Esophagus squamous epithelium (tissue), 5 donors: ENCODE measurements at places on chromosomes 16 and 17.

- no peak for DNase-seq
Observed at GRCh38 chr17:61106354-61106753, 293.3 kb upstream of the TBX2 start.

DNA sequence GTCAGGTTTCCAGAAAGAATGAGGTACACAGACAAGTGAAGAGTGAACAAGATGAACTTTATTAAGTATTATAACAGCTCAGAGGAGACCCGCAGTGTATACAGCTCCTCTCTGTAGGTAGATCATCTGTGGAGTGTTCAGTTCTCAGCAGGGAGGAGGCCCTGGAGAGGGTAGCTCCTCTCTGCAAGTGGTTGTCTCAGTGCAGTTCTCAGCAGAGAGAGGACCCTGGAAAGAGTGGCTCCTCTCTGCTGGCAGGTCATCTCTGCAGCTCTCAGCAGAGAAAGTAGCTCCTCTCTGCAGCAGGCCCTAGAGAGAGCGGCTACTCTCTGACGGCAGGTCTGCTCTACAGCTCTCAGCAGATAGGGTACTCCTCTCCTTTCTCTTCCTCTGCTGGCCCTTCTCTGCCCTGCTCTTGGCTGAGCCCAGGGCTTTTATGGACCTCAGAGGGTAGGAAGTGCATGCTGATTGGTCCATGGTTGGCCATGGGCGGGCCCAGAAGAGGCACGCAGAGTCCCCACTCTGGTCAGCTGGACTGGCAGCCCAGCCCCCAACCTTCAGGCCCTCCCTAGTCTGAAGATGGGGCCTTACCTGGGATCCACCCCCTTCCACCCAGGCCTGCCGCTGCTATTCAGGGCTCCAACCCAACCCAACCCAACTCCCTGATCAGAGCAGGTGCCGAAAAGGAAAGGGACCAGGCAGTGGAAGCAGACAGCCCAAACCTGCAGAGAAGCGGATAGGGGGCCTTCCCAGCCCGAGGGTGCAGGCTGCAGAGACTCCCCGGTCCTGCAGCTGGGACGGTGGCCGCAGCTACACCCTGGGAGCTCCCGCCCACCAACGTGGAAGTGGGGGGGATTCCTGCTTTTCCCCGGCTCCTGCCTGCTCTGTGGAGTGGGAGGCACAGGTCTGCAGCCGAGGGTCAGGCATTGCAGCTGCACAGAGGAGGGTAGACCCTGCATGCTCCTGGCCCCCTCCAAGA lies 18.5 kb upstream of the DNAJA2 start:
- no peak for DNase-seq

GRCh38 chr17:17089796-17090641 lies 47.8 kb downstream of the MPRIP start:
- no peak for DNase-seq

DNA sequence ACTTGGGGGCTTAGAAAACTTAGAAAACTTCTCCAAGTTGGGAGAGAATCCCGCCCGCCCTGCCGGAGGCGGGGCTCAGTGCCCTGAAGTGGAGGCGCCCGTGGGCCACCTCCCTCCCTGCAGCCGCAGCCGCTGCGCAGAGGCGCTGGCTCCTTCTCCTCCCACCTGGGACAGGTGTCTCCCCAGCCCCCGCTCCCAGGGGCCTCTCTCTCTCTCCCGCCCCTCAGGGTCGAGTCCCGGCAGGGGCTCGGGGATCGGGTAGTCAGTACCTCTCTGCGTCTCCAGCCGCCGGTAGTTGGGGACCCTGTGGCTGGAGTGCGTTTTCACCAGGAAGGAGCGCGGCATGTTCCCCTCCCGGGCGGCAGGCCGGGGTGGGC lies 257 bp downstream of the SNAI3 start:
- DNase-seq: no peak

DNA sequence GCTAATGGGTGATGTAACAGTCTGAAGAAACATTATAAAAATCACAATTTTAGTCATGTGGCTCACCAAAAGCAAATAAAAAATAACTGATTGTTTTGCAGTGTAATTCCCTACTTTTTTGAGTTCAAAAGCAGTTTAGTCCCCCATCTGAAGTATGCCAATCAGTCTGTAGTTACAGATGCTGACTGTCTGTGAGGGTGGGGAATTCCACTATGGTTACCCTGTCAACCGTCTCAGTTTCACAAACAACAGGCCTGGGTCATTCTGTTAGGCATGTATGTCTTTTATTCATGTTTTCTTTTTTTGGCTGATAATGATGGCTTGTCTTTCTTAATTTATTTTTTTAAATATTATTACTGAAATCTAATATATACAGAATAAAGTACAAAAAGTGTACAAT lies 69.3 kb downstream of the STXBP4 start:
- DNase-seq: no peak

- no peak for DNase-seq
Observed at GRCh38 chr16:78437352-78437968, 338.0 kb downstream of the WWOX start.

GRCh38 chr17:73841431-73842060 lies 197.3 kb upstream of the SDK2 start:
- DNase-seq: no peak

GRCh38 chr17:40361063-40361924 lies 3.2 kb downstream of the GJD3 start:
- DNase-seq: no peak

DNA sequence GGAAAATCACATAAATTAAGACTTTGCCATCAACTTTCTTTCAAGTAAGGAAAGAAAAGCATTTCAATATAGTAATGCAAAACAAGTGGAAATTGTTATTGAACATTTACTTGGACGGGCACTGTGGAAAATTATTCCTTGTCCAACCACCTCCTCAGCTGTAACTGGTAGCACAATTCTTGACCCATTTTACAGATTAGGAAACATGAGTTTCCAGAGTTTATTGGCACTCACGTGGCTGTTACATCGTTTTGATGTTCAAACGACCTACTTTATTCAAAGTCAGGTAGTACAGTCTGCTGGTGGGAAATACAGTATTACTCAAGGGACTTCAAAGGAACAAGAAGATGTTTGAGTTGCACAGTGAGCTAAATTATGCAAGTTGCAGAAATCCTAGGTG lies 866 bp upstream of the PCTP start:
- no peak for DNase-seq

DNA sequence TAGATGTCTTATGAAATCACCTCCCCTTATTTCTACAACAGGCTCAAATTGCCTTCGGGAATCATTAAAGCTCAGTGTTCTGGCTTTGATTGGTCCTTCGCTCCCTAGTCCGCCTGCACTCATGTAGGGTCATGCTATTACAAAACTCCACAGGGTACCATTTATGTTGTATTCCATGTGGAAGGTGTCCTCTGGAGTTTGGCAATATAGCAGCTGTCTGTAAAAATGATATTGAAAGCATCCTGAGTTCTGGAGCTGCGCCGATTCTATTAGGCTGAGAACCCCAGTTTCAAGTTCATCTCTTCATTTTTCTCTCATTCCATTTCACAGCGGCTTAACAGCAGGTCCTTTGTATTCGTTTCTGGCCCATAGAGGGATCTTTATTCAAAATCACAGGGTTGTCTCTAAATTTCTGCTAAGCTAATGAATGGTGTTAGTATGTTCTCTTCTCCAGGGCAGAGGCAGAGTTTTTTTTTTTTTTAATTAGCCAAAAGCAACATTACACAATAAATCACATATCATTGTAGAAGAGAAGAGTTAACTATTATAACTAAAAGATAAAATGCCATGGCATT lies 71.9 kb upstream of the TEKT1 start:
- DNase-seq: no peak
